Activated T-helper 1 cell treated with anti-CD3 and anti-CD28 coated beads, Interleukin-2, amount 50 U/mL, for 16 hours (primary cell): ENCODE measurements at places on chromosomes 3 and 15.

DNA sequence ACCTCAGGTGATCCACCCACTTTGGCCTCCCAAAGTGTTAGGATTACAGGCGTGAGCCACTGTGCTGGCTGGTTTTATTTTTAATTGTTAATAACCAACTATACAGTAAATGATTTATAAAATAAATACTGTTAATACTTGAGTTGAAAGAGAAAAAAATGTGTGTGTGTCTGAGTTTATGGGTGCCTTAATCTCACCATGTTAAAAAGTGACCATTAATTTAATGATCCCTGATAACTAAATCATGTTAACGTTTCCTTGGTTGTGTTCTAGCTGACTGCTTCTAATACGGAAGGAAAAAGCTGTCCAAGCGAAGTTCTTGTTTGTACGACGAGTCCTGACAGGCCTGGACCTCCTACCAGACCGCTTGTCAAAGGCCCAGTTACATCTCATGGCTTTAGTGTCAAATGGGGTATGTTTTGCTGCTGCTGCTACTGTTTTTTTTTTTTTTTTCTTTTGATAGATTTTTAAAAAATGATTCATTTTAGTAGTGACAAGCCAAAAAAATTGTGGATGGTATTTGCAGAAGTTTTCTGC lies 113.5 kb downstream of the GHSR start:
- DNase-seq = no peak

DNA sequence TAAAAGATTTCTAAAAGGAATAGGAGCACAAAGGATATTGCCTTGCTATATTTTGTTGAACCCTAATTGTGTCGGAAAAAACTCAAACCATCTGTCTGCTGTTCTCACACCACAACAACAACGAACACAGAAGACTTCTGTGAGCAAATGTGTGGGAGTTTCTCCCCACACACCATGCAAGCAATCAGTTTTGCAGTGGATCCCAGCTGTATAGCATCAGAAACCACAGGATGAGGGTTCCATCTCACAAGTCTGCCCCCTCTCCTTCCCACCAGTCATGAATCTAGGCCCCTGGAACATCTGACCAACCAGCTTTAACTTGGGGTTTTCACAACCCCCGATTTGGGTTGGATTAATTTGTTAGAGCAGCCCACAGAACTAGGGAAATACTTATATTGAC lies 91.3 kb upstream of the SLC4A7 start:
- no peak for DNase-seq

GRCh38 chr15:74988007-74988800 lies 7.2 kb upstream of the SCAMP5 start:
- DNase-seq = no peak

GRCh38 chr3:14678015-14678503 lies 3.1 kb downstream of the C3orf20 start:
- DNase-seq = no peak

DNA sequence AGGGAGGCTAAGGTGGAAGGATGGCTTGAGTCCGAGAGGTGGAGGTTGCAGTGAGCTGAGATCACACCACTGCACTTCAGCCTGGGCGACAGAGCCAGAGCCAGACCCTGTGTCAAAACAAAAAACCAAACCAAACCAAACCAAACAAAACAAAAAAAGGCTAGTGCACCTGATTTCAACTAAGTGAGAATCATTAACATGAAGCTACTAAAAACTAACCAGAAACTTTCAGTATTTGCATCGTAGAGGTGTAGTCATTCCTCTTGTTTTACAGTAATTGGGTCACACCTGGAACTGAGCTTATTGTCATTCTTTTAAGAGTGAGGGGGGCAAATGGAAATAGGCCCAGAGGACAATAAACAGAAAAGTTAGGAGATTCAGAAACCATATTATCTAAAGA lies 58.5 kb downstream of the ST6GAL1 start:
- DNase-seq = no peak

GRCh38 chr3:149581248-149581647 lies 76.6 kb downstream of the WWTR1 start:
- DNase-seq = no peak

GRCh38 chr15:70582143-70582945 lies 181.0 kb downstream of the UACA start:
- DNase-seq = no peak

DNA sequence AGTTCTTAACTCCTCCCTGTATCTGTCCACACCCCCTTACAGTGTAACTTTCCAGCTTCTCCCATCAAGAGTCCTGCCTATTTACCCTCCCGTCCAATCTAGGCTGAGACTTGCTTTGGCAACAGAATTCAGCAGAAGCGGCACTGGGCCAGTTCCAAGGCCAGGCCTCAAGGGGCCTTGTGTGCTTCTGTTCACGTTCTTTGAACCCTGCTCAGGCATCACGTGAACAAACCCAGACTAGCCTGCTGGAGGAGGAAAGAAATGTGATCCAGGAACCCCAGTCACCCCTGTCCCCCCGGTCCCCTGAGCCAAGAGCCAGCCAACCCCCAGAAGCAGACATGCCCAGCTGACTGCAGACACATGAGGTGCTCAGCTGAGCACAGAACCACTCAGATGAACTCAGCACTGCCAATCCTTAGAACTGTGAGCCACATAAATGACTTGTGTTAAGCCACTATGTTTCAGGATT lies 76.1 kb upstream of the DCLK3 start:
- no peak for DNase-seq

DNA sequence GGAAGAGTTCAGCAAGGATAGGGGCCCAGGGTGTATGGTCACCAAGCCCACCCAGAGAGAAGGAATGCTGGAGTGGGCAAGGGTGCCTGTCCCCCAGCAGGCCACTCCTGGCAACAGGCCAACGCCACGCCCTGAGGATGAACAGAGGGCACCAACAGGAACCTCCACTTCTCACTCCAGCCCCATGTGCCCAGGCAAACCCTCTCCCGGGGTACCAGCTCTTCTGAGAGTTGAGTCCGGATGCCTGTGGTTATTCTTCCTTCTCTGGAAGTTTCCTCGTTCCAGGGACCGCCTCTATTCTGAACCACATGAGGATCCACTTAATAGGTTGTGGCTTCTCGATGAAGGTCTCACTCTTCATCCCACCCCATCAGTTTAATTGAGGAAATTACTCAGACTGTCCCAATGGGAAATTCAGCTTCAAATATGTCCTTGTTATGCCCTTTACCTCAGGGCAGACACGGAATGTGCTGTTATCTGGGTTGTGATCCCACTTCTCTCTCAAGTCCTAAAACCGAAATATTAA lies 114.3 kb downstream of the LIPC start:
- no peak for DNase-seq

DNA sequence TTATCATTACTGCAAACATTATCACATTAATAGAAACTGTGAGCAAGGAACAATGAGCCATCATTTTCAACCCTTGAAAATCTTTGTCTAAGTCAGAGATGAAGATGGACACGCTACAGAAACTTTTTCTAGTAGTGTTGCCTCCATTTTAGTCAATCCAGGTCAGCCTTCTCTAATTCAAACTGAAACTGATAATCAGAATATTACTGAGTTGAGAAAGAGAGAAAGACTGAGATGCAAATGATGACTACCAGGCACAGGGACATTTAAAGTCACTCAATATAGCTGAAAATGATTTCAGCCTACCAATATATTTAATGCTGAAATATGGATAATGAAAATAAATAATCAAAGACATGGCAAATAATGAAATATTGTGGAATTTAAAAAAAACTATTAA lies 261.4 kb downstream of the GBE1 start:
- DNase-seq = no peak

DNA sequence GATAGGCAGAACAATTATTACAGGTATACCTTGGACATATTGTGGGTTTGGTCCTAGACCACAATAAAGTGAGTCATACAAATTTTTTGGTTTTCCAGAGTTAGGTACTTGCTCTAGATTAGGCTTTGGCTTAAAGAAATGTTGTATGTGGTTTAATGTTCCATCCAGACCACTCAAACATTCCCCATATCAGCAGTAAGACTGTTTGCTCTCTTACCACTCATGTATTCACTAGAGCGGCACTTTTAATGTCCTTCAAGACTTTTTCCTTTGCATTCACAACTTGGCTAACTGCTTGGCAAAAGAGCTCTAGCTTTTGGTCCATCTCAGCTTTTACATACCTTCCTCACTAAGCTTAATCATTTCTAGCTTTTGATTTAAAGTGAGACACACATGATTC lies 250.5 kb upstream of the SETMAR start:
- DNase-seq = no peak

DNA sequence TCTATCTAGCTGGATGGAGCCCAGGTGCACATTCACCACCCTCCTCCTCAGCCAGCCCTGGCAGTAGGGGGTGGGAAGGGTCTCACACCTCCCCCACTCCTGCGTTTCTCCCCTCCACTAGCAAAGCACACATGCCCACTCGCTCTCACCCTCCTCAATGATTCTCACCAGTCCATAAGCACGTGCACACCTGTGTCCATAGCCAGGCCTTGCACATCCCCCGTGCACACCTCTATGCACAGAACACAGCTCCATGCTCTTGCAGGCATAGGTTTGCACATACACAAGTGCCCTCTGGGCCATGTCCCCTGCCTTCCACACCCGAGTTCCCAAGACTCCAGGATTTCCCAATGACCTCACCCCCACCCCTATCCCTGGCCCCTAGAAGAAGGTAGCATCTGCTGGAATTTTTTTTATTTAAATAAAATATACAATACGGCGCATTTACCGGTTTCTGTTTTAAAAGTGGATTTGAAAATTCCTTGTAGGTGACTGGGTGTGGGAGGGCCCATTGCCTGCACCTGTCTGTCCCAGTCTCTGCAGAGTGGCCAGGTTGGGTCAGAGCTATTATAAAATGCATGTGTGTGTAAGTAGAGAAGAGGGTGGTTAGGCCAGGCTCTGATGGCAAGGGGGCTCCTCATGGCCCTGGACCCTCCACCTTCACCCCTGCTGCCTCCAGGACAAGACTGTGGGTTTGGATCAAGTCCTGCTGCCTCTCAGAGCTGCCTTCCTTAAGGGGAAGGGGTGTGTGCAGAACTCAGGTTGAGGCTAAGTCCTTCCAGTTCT lies 49.1 kb downstream of the HCN4 start:
- DNase-seq = no peak

- no peak for DNase-seq
Observed at GRCh38 chr3:18018491-18019160, 276.2 kb upstream of the TBC1D5 start.

- DNase-seq = no peak
Observed at GRCh38 chr3:197854596-197855343, 63.7 kb downstream of the LRCH3 start.

DNA sequence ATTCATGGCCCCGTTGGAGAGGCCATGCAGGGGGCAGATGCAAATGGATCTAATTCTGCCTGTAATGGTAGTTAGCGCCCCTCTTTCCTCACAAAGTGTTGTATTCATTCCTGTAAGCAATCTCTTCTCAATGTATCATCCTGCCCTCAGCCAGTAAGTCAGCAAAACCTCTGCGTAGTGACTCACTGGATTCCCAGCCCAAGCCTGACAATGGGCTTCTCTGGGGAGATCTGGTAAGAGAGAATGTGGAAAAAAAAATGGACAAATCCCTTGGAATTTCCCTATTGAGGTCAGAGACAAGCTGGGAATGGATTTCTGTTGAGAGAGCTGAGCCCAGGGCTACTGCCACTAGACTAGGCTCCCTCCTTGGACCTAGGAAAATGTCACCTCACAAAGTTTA lies 25.4 kb downstream of the ADPGK start:
- no peak for DNase-seq
